Activated CD4-positive, alpha-beta T cell treated with anti-CD3 and anti-CD28 coated beads for 36 hours (primary cell): ENCODE measurements at places on chromosomes 3 and 15. TPM values are rescaled to one million over a fixed set of nuclear protein-coding genes. Genes with fewer than 3 reads are reported as not detected.

CFAP20DC gene
- 2.7 TPM for total RNA-seq

CCR2 gene
- not detected for total RNA-seq

DVL3 gene
- 24.9 TPM for total RNA-seq

CTXND1 gene
- total RNA-seq, result not detected

PRR23A gene
- total RNA-seq, result not detected

FAM227B gene
- 4.4 TPM for total RNA-seq

EIF4G1 gene
- total RNA-seq, result 556 TPM

MAN2C1 gene
- 119 TPM for total RNA-seq

MCF2L2 gene
- 2.3 TPM for total RNA-seq
